ENCODE measurements at places on chromosomes 7 and 10.

DNA sequence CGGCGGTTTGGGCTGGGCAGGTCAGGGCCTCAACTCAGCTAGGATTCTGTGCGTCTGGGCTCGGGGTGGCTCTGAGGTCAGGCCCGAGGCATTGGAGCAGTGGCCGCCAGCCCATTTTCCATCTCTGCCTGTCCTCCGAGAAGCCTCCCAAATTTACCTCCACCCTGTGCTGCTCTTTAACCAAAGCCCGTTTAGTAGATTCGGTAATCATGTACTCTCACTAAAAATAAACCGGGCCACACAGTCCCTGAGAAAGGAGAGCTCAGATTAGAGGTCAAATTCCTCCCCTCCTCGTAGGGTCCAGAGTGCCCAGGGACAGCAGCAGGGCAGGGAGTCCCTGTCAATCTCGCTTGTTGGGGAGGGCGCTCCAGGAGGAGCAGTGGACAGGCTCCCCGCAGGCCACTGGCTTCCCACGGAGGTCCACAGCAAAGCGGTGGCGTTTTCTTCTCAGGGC lies 88.7 kb upstream of the CHST15 start:
- peak overlapping the region; percentile 82 for H3K27ac ChIP-seq
- no peaks in the 10 kb centered on the region for H3K36me3 ChIP-seq
- H3K4me1 ChIP-seq = peaks cover 13% of the 10 kb centered on the region
- DNase-seq = no peak

- H3K4me1 ChIP-seq = peaks cover 6% of the 10 kb centered on the region
- peak; percentile 22 for DNase-seq
- peak overlapping the region; percentile 46 for H3K4me3 ChIP-seq
- no peaks in the 10 kb centered on the region for H3K36me3 ChIP-seq
Observed at GRCh38 chr10:23343591-23344240, 881 bp downstream of the C10orf67 start.

DNA sequence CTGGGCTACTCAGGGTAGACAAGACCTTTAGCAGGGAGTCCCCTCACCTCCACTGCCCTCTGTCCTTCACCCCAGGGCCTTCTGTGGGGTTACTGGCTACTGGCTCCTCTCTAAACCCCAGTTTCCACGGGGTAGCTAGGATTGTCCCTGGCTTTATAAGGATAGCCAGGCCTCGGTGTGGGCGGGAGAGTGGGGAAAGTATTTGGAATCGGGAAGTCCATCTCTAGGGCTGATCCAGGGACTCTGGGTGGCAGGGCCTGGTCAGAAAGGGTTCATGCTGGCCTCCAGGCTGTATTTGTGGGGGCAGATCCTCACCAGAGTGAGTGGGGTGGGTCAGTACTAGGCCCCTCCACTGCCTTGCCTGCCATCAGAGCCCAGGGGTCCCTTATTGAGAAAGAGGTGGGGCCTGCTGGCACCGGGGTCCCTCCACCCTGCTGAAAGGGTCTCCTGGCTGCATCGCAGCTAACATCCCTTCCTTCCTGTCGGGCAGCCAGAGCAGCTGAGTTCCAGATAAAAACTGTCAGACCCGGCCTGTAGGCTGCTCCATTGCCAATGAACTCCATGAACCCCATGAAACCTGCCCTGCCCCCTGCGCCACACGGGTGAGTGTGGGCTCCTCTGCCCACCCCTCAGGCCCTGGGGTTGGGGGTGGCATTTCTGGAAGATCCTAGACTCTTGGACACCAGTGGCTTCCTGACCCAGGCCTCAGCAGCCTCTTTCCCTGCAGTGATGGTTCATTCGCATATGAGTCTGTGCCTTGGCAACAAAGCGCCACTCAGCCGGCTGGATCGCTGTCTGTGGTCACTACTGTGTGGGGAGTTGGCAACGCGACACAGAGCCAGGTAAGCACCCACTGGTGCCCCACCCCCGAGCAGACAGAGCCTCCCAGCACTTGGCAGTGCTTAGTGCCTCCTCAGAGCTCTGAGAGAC lies 7.3 kb downstream of the ZMIZ2 start:
- H3K4me3 ChIP-seq = no peak overlapping the region
- H3K27me3 ChIP-seq = no peaks in the 10 kb centered on the region
- H3K27ac ChIP-seq = peak overlapping the region; percentile 26
- DNase-seq = no peak

GRCh38 chr7:31108097-31108657 lies 56.1 kb downstream of the ADCYAP1R1 start:
- H3K4me1 ChIP-seq = no peaks in the 10 kb centered on the region
- DNase-seq = no peak
- peaks cover 5% of the 10 kb centered on the region for H3K27me3 ChIP-seq
- H3K27ac ChIP-seq = no peak overlapping the region

Data from tibial artery (tissue), 4 donors.